CD4-positive, alpha-beta T cell treated with Interleukin-21 for 1 hour (primary cell): ENCODE measurements at places on chromosomes 13 and 19.

- DNase-seq: no peak
Measured at GRCh38 chr13:51624695-51625345, 40.6 kb downstream of the WDFY2 start.

DNA sequence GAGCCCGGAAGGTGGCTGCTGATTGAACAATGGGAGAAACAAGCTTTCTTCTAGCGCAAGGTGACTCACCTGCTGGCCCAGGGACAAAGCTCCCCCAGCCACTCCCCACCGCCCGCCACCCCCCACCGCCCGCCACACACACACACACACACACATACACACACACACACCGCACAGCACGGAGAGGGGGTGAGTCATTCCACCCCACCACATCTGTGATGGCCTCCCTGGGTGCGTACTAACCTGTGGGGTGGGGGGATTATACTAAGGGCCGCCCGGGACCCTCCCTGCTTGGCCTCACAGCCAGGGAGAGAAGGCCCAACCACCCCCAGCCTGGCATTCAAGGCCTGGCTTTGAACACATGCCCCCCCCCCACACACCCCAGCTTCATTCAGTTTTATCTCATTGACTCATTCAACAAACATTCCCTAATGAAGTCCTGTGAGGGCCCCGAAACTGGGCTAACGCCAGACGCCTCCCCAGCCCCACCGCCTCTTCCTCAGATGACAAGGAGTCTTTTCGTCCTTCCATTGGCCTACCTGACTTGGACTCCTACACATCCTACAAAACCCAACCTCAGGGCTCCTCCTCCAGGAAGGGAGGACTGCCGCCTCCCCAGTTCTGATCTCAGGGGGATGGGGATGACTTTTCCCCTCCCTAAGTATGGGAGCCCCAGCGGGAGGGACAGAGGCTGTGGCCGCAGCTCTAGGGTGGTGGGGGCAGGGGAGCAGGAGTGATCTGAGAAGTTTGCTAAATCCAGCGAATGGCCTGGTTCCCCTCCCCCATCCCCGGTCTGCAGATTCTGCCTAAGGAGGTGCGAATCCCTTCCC, 5.8 kb upstream of the ONECUT3 start:
- DNase-seq: peak; percentile 28

DNA sequence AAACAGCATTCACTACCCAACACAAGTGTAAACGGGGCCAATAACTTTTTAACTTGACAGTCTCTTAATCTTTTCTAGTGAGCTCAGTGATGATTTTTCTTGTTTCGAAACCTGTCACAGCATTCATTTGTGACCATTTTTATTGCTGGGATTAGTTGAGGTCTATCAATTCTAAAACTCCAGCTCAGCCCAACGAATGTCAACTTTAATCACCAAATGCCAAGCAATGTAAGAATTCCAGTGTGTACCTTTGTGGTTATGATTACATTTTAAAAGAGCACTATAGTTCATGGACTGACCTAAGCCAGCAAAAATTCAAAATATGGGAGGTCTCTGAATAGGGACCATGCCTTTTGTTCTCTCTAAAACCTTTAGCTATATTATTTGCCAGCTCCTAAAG, 694.3 kb upstream of the SGCG start:
- DNase-seq: no peak

- DNase-seq: peak; percentile 80
Measured at GRCh38 chr13:84137292-84137691, 255.0 kb upstream of the SLITRK1 start.

DNA sequence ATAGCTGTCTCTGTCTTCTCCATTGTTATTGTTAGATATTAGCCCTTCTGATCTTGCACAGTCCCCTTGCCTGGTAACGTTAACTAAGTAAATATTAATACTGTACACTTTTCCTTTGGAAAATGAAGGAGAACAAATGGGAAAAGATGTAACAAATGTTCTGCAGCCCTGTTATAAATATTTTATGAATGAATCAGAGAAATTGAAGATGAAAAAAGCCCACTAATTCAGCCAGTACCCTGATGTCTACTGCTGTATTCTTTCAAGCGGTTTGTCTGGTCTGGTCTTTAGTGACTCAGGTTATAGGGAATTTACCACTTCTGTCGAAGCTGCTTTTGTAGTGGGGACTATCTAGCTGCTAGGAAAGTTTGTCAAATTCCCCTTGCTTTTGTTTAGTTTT, 121.0 kb downstream of the COG6 start:
- no peak for DNase-seq

DNA sequence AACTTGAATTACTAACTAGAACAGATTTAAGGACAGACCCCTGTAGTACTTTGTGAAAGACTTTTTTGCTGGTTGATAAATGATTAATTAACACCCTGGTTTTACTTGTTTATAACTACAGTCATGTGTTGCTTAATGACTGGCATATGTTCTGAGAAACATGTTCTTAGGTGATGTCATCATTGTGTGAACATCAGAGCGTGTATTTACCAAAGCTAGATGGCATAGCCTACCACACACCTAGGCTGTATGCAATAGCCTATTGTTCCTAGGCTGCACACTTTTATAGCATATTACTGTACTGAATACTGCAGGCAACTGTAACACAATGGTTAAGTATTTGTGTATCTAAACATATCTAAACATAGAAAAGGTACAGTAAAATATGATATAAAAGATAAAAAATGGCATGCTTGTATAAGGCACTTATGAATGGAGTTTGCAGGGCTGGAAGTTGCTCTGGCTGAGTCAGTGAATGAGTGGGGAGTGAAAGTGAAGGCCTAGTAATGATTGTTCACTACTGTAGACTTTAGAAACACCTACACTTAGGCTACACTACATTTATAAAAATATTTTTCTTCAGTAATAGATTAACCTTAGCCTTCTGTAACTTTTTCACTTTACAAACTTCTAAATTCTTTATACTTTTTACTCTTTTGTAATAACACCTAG, 260.3 kb downstream of the KCNRG start:
- DNase-seq: no peak

GRCh38 chr19:5534787-5535586, 32.8 kb downstream of the TINCR start:
- no peak for DNase-seq

GRCh38 chr19:45403781-45404556, 900 bp downstream of the PPP1R13L start:
- peak; percentile 59 for DNase-seq

GRCh38 chr13:38606699-38607535, 80.0 kb upstream of the FREM2 start:
- DNase-seq: no peak

GRCh38 chr19:51007488-51007887, 6.1 kb upstream of the KLK8 start:
- no peak for DNase-seq

DNA sequence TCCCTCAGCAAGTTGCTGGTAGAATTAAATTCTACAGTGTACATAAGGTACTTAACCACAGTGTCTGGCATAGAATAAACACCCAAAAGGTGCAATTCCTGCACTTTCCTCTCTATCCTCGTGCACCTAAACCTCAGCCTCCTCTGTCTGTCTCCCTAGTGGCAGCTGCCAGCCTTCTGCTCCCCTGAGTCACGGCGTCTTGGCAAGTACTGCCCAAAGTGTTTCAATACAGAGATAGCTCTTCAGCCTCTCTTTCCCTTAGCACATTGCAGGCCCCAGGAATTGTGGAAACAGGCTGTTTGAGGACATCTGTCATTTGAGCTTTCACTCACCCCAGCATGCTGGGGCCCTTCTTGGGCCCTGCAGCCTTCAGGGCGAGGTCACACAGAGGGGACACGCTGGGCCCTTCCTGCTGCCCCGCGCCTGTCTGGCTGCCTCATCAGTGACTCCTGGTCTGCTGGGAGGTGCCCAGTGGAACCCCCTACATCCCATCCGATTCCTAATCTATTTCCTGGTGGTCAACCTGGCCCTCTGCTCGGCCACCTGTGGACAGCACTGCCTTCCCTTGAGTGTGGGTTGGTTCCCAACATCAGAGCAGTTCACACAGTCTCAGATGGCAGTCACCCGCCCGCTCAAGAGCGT, 19.3 kb downstream of the COL4A2 start:
- DNase-seq: no peak

GRCh38 chr19:45446295-45446694, 21.5 kb upstream of the FOSB start:
- DNase-seq: peak; percentile 56

GRCh38 chr13:109780845-109781383, 5.5 kb downstream of the IRS2 start:
- no peak for DNase-seq

- no peak for DNase-seq
Measured at GRCh38 chr13:51907040-51907732, 45.4 kb downstream of the CCDC70 start.

DNA sequence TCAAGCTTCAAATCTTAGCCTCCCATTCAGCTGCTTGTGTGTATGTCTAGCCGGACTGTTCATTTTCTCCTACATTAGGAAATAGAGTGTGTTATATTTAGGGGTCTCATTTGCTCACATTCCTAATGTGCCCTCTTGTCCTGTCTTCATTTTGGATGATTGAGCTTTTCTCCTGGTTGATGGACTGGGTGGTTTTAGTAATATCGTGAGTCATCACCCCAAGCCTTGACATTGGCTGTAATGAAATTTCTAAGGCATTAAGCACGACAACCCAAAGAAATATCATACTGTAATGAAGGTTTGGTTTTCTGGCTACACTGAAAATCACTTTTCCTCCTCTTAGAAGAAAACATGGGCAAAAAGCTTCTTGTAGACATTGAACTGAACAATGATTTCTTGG, 110.7 kb upstream of the WASF3 start:
- no peak for DNase-seq

DNA sequence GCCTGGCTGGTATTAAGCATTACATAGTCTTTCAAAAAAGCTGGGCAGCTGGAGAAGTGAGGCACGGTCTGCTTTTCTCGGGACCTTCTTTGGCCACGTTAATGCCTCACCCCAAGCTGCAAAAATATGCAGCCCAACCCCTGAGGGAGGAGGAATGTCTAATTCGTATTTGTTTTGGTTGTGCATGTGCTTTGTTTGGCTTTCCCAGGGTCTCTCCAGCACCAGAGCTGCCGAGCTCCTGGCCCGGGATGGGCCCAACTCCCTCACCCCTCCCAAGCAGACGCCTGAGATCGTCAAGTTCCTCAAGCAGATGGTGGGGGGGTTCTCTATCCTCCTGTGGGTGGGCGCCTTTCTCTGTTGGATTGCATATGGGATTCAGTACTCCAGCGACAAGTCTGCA, 7.9 kb downstream of the ATP12A start:
- DNase-seq: no peak

- DNase-seq: peak; percentile 86
Measured at GRCh38 chr19:45171211-45171623, 6.8 kb downstream of the TRAPPC6A start.

DNA sequence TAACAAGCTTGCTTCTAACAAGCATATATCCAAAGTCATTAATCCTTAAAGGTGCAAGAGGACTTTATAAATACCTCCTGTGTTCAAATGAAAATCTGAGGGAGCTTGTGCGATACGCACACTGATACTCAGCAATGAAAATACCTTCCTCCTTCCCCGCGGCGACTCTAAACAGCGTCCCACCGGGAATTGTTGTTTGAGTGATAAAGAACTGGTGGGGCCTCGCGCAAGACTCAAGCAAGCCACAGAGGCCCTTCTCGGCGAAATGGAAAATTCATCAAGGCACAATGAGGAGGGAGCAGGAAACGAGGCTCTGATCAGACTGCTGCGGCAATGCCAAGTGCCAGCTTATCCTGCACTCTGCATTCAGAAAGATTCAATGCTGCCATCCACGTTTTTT, 126.7 kb downstream of the ABCC4 start:
- no peak for DNase-seq

DNA sequence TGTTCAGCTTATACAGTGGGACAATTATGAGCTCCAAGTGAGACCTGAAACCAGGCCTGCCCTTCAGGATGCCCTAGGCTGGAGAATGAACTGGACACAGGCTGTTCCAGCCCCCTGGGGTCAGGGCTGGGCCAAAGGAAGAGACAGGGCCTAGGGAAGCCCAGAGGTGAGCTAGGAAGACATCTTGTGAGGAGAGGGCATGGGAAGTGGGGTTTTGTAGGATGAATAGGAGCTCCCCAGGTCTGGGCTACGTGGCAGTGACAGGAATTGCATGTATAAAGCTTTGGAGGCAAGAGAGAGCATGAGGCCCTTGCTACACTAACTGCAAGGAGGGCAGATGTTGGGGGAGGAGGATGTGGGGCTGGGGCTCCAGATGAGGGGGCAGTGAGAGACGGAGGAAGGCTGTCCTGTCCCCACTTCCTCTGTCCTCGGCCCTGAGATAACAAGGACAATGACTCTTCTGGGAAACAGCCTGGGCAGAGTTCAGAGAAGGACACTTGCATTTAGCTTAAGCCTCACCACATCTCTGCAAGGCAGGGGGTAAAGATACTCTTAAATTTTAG, 1.5 kb upstream of the TBXA2R start:
- DNase-seq: no peak

- DNase-seq: no peak
Measured at GRCh38 chr13:105655046-105655445, 880.4 kb downstream of the EFNB2 start.

DNA sequence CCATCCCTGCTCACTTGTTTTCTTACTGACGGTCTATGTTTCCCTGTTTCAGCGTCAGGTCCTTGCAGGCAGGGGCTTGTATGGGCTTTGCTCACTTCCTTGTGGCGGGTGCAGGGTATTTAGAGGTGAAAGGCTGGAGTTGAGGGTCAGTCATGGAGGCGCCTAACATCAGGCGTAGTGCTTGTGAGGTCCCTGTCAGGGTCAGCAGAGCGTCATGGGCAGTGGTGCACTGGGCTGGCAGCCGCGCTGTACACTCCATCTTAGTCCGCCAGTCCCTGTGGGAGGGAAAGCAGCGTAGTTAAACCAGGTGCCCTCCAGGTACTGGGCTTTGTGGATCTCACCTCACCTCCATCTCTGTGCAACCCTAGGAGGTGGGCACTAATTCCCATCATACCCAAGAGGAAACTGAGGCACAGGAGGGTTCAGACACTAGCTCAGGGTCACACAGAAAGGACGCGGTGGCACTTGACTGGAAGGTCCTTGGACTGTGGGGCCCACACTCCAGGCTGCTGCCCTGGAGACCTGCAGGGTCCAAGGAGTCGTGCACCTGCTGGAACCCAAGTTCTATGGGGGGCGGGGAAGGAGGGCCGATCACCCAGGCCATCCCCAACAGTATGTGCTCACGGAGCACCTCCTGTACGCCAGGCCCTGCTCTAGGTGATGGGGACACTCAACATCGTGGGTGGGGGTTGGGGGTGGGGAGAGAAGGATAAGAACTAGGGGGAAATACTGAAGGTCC, 4.6 kb downstream of the GRAMD1A start:
- no peak for DNase-seq

DNA sequence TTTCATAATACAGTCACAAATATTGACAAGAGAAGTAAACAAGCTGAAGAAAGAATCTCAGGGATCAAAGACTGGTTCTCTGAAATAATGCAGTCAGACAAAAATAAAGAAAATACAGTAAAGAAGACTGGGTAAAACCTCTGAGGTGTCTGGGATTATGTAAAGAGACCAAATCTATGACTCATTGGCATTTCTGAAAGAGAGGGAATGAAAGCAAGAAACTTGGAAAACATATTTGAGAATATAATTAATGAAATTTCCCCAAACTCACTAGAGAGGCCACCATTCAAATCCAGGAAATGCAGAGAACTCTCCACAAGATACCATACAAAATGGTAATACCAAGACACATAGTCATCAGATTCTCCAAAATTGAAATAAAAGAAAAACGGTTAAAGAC, 53.0 kb upstream of the GPC6 start:
- DNase-seq: no peak

GRCh38 chr19:46615966-46616365, 8.9 kb downstream of the PTGIR start:
- no peak for DNase-seq
